ENCODE measurements at places on chromosomes 11 and 22.

GRCh38 chr11:126602993-126603392 lies 247.5 kb downstream of the ST3GAL4 start:
- no peak for DNase-seq

DNA sequence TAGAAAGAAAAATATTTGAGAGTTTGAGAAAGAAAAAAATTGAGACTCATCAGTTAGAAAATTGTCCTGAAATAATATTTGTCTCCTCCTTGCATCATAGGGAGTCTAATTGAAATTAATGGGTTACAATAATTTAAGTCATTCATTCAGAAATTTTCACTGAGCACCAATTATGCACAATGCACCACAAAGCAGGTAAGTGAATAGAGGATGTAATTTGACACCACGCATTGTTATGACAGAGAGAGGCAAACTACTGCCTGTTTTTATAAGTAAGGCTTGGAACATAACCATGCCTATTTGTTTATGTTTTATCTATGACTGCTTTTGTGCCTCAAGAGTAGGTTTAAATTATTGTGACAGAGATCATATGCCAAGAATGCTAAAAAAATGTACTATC lies 537.9 kb upstream of the FAT3 start:
- no peak for DNase-seq

DNA sequence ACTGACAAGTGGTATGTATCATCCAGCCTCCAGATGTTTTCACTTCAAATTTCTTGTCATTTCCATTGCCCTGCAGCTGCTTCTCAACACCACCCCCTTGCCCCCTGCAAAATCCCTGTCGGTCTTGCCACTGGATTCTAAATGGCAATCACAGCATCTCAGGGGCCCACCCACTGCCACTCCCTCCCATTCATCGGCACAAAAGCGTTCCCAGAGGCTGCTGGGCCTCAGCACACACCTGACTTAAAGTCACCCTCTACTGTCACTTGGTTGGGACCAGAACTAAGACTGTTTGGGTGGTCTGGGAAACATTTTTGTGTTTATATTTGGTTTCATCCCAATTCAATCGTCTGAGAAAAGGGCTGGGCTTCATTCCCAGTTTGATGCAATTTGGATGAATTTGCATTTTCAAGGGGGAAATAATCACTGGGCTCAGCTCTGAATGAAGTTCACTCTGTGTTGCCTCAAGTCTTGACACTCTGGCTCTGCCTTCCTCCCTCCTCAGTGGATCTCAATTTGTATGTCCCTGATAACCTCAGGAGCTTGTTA lies 27.1 kb downstream of the SYT13 start:
- DNase-seq, result no peak

GRCh38 chr11:59413646-59414045 lies 12.6 kb downstream of the OR5A2 start:
- no peak for DNase-seq

Data from lung microvascular endothelial cell (primary cell).